ENCODE measurements at places on chromosomes 16 and 17.

- no peak for DNase-seq
These were observed 8.9 kb downstream of the MTHFSD start for GRCh38 chr16:86545954-86546637.

GRCh38 chr17:79925242-79925957 lies 86.2 kb upstream of the CBX4 start:
- DNase-seq, result no peak

- no peak for DNase-seq
These were observed 13.2 kb downstream of the IGFBP4 start for GRCh38 chr17:40456396-40456951.

GRCh38 chr17:80938556-80938955 lies 53.1 kb upstream of the CHMP6 start:
- peak; percentile 12 for DNase-seq

DNA sequence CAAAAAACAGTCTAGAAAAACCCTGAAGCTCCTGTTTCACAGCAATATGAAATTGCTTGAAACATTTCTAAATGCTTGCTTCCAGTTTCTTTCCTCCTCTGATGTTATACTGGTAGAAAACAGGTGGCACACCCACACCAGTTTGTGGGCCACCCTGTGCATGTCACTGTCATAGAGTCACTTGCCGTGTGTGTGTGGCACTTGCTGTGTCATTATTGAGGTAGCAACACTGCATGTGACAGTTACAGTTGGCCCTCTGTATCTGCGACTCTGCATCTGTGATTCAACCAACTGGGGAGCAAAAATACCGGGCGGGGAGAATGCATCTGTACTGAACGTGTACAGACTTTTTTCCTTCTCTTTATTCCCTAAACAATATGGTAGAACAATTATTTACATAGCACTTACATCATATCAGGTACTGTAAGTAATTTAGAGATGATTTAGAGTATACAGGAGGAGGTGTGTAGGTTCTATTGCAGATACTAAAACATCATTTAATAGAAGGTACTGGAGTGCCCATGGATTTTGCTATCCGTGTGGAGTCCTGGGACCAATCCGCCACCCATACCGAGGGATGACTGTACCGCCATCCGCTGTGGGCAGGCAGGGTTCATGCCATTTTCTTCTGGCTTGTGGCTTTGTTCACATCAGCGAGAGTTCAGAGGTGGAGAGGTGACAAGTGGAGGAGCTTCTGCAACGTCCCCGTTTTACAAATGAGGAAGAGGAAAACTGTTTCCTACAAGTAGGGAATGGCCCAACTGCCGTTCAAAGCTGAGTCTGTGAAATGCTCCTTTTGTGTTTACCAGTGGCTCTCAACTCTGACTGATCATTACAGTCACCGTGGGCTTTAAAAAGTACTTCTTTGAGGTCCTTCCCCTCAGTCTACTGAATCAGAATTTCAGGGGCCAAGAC lies 373.7 kb downstream of the SNX29 start:
- no peak for DNase-seq

- DNase-seq, result no peak
These were observed 1449.7 kb downstream of the CDH8 start for GRCh38 chr16:60586493-60586892.

DNA sequence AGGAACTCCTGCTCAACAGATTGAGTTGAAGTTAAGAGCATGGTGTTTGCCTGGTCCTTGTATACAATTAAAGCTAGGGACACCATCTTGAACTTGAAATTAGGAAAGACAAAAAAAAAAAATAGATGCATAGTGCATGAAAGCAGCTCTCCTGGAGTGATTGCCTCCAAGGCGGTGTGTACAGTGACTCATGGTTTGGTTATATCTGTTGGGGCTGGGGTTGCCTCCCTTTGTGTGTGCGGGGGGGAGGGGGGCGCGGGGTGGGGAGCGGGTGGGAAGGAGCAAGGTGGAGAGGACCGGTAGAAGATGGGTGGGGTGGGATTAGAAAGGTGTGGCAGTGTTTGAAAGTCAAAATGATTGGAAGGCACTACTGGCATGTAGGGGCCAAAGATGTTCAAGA lies 3.4 kb downstream of the TMED6 start:
- no peak for DNase-seq

GRCh38 chr16:9977333-9977897 lies 204.8 kb downstream of the GRIN2A start:
- DNase-seq, result no peak

DNA sequence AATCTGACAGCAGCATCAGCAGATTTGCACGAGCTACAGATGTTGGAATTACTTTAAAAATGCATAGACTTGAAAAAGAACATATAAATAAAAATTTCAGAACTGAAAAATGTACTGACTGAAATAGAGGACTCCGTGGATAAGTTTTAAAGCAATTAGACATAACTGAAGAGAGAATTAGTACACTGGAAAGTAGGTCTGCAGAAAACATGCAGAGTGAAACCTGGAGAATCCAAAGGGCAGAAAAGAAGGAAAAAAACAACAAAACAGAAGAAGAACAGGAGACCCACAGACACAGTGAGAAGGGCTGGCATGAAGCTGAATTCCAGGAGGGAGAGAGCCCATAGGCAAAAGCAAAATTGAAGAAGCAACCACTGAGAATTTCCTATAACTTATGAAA lies 57.2 kb upstream of the ENPP7 start:
- no peak for DNase-seq

DNA sequence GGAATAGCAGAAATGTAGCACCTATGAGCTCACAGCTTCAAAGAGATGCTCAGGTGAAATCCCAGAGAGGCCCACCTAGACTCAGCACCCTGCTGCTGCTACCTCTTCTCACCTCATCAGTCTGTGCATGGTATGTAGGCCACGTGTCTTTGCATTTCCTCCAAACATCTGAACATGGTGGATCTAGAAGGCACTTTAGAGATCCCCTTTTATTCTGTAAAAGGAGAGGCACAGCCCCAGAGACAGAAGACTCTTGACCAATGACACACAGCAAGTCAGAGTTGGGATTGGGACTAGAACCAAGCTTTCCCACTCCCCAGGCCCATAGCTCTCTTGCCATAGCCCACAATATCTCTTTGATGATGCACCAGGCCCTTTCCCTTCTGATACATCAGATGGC lies 19.4 kb upstream of the NKD1 start:
- no peak for DNase-seq

- DNase-seq, result no peak
These were observed 5.7 kb downstream of the MATCAP1 start for GRCh38 chr16:67177743-67178699.

- DNase-seq, result no peak
These were observed 25.5 kb upstream of the SOX9 start for GRCh38 chr17:72095316-72095715.

DNA sequence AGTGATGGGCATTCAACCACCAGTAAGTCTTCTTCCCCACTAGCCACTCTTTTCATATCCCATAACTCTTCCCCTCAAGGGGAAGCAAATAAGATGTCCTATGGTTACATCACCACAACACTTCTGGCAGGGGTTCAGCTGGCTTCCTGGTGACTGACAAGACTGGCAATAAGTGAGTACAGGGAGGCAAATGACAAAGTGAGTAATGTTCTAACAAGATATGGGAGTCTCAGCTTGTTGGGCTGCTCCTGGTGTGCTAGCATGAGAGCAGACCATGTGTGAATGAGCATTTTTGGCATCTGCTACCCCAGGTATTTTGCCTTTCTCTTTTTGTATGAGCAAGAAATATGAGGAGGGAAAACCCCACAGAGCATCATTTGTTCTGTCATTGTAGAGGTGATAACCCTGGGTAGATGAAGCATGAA lies 9.9 kb downstream of the TMIGD1 start:
- no peak for DNase-seq

DNA sequence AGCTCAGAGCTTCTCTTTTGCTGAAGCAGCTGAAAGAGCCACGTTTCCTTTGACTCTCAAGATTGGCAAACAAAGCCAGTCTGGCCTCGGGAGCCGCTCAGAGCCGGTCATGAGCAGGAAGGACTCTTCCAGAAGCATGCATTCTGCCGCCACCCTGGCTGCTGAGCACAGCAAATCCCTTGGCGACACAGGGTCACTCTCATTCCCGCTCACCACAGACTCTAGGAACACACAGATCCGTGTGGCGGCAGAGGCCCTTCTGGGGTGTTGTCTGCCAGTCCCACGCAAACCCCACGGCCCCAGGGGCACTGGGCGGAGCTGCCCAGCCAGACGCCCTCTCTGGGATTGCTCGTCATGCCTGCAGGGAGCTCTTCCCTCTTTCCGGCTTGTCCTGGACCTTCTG lies 157.0 kb downstream of the C16orf95 start:
- no peak for DNase-seq

DNA sequence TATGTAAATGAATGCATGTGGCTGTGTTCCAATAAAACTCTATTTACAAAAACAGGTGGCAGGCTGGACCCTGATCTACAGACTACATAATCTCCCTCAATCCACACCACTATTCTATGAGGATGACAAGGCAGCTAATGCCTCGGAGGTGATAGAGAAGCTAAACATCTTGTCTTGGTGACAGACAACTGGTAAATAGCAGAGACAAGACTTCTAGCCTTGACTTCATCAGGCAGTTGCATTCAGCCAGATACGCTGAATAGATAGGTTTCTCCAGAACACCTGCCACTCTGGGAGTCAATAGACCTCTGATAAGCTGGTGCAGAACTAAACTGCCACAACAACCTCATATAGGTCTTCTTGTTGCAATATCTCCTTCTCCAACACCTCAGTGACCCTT lies 3.3 kb downstream of the ATPAF2 start:
- DNase-seq, result no peak

DNA sequence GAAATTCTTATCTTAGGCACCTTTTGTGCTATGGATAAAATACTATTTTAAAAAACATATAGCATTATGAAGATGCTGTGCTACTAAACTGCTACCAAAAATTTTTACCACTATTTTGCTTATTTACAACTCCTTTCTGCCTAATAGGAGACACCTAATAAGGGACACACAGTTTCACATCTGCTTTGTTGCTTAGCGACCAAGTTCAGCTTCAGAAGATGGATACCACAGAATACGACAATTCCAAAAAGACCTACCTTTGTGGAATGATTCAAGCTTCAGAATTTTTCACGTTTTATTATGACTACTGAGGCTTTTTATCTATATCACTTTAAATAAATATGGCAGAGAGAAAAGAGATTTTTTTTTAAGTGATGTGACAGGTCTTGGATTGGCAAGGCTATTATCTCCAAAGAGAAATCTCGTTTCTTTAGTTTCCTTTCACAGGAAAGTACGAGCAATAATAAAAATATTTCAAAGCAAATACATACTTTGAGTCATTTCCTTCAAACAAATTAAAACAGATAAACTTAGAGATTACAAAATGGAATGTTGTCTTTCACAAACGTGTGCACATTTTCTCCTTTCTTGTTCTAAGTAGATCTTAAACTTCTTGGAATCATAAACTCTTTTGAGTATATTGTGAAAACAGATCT lies 35.4 kb downstream of the SPAG9 start:
- no peak for DNase-seq

DNA sequence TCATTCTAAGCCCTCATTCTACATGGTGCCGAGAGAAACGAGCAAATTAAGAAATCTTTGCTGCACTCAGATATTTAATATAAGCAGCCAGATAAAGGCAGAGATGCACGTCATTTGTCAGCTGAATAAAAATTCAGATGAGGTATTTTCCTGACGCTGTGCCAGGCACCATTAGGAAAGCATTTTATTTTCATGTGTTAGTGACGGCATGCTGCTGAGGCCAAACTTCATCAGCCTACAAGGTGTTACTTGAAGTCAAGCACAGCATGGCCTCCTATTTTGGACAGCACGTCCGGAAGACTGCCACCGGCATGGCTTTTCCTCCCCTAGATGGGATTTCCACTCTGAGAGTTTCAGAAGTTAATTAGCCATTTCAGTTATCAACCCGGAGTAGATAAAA lies 70.3 kb downstream of the IRX3 start:
- no peak for DNase-seq

DNA sequence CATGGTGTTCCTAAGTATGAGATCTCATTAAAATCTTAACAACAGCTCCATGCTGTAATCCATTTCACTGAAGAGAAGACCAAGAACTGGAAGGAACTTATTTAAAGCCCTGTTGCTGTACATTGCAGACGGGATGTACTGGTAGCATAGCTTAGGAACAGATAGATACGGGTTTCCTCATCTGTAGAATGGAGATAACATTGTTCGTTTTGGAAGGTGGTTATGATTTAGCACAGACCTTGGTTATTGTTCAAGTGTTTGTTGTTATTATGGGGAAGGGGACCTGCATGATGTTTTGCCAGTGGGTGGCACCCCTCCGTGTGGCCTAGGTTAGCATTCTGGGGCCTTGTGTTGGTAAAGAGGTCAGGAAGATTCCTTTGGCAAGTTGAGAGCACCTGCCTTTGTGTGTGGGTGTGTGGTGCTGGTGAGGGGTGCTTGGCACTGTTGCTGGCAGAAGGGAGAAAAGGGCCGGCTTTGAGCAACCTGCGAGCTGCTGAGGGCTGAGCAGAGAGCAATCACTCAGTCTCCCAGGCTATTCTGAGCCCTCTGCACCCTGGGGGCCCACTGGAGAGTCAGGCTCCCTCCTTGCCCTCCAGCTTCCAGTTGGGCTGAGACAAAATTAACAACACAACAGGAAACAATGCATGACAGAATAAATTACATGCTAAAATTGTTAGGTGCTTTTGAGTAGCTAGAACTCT lies 2.3 kb downstream of the TAOK2 start:
- DNase-seq, result no peak

DNA sequence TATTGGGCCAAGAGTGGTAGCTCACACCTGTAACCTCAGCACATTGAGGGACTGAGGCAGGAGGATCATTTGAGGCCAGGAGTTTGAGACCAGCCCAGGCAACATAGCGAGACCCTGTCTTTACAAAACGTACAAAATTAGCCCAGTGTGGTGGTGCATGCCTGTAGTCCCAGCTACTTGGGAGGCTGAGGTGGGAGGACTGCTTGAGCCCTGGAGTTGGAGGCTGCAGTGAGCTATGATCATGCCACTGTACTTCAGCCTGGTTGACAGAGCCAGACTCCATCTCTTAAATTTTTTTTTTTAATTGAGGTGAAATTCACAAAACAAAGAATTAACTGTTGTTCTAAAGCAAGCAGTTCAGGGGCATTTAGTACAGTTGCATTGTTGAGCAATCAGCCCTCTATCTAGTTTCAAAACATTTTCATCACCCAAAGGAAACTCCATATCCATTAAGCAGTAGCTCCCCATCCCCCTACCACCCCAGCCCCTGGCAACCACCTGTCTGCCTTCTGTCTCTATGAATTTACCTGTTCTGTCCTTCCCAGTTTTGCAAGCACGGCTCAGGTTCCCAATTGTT lies 15.6 kb downstream of the SNX29 start:
- DNase-seq, result no peak
